Heart left ventricle (tissue), 16 donors: ENCODE measurements at places on chromosomes 6 and 20. TPM values are rescaled to one million over a fixed set of nuclear protein-coding genes. Genes with fewer than 3 reads are reported as not detected.

DNA sequence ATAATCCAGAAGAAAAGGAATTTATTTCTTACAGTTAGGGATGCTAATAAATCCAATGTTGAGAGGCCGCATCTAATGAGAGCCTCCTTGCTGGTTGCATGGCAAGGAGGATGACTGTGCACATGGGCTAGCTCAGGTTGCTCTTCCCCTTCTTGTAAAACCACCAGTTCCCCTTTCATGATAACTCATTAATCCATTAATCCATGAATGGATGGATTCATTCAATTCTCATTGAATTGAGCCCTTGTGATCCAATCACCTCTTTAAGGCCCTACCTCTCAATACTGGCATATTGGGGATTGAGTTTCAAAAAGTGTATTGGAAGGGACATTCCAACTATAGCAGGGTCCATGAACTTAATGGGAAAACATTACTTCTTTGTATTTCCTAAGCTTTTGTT is 149.5 kb downstream of the BMP2 start:
- no peaks in the 10 kb centered on the region for H3K36me3 ChIP-seq
- H3K27ac ChIP-seq = no peak overlapping the region
- DNase-seq = no peak
- no peaks in the 10 kb centered on the region for H3K27me3 ChIP-seq
- H3K4me3 ChIP-seq = no peak overlapping the region

GRCh38 chr6:45677381-45678284 is 299.9 kb upstream of the SUPT3H start:
- no peak overlapping the region for H3K27ac ChIP-seq
- H3K4me1 ChIP-seq = no peaks in the 10 kb centered on the region
- no peak for DNase-seq
- H3K4me3 ChIP-seq = no peak overlapping the region

DNA sequence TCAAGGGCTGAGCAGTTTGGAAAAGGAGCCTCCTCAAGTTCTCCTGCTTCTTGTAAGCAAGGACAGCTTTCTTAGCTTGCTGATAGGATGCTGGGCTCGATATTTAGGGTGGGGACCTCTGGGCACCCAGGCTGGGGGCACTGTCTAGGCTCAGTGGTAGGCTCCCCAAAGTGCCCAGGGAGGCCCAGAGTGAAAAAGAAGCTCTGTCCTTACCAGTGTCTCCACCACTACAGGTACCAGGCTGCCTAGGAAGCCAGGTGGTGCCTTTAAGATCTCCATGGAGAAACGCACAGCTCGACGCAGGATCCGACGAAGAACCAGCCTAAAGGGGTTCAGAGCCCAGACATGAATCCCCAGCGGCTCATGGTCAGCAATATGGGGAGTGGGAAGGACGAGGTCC is 6.4 kb downstream of the AARS2 start:
- H3K27ac ChIP-seq = no peak overlapping the region
- H3K27me3 ChIP-seq = no peaks in the 10 kb centered on the region
- H3K36me3 ChIP-seq = peaks cover 94% of the 10 kb centered on the region
- no peak overlapping the region for H3K4me3 ChIP-seq
- peaks cover under 1% of the 10 kb centered on the region for H3K4me1 ChIP-seq
- DNase-seq = no peak

GRCh38 chr6:163008626-163009025 is 280.9 kb downstream of the PACRG start:
- H3K27ac ChIP-seq = no peak overlapping the region
- no peaks in the 10 kb centered on the region for H3K4me1 ChIP-seq

GRCh38 chr6:10101551-10102252 is 313.2 kb downstream of the TFAP2A start:
- no peak overlapping the region for H3K4me3 ChIP-seq
- DNase-seq = no peak
- no peaks in the 10 kb centered on the region for H3K36me3 ChIP-seq
- H3K27me3 ChIP-seq = no peaks in the 10 kb centered on the region

GRCh38 chr6:154428897-154429296 is 72.3 kb upstream of the IPCEF1 start:
- H3K27ac ChIP-seq = no peak overlapping the region
- no peaks in the 10 kb centered on the region for H3K36me3 ChIP-seq
- DNase-seq = no peak
- no peak overlapping the region for H3K4me3 ChIP-seq

GRCh38 chr6:43702534-43703440 is 15.2 kb upstream of the MRPS18A start:
- no peak overlapping the region for H3K4me3 ChIP-seq
- H3K4me1 ChIP-seq = peaks cover 47% of the 10 kb centered on the region
- H3K36me3 ChIP-seq = no peaks in the 10 kb centered on the region
- H3K27ac ChIP-seq = peak overlapping the region; percentile 90

DNA sequence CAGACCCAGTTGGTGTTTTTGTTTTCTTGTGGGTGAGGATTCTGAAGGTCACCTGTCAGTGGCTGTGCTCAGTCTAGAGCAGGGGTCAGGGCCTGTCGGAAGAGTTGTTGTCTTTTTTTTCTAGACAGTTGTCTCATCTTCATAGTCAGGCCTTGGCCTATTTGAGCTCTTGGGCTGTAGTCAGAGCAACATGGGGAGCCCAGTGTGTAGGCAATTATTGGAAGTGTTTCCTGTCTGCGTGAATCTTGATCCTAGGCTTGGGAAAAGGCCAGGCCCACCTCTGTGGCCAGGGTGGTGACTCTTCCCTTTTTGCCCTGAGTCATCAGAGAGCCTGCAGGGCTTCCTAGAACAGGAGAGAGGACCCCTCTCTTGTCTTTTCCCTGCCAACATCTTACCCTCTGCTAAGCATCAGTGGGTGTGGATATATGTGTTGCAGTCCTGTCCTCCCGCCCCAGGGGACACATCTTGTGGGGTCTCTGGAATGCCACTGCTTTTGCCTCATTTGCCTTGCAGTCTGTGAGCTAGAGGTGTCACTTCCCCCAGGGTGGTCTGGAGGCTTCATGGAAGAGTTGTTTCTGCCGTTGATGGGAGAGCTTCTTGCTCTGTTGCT is 11.4 kb downstream of the TJAP1 start:
- H3K27me3 ChIP-seq = no peaks in the 10 kb centered on the region
- peaks cover 6% of the 10 kb centered on the region for H3K4me1 ChIP-seq
- H3K4me3 ChIP-seq = no peak overlapping the region

GRCh38 chr6:156519940-156520339 is 257.2 kb upstream of the ARID1B start:
- no peak for DNase-seq
- H3K27me3 ChIP-seq = no peaks in the 10 kb centered on the region
- no peaks in the 10 kb centered on the region for H3K4me1 ChIP-seq
- H3K27ac ChIP-seq = no peak overlapping the region

SGK2 gene
- total RNA-seq = 4.5 TPM

PIM1 gene
- total RNA-seq = 81.8 TPM

PRSS35 gene
- total RNA-seq = not detected
